Stimulated activated CD8-positive, alpha-beta memory T cell treated with anti-CD3 and anti-CD28 coated beads, Interleukin-7, amount 100 ng/mL, for 24 hours (primary cell): ENCODE measurements at places on chromosomes 3 and 15.

GRCh38 chr3:130725746-130726145 lies 20.9 kb downstream of the PIK3R4 start:
- no peak for DNase-seq

DNA sequence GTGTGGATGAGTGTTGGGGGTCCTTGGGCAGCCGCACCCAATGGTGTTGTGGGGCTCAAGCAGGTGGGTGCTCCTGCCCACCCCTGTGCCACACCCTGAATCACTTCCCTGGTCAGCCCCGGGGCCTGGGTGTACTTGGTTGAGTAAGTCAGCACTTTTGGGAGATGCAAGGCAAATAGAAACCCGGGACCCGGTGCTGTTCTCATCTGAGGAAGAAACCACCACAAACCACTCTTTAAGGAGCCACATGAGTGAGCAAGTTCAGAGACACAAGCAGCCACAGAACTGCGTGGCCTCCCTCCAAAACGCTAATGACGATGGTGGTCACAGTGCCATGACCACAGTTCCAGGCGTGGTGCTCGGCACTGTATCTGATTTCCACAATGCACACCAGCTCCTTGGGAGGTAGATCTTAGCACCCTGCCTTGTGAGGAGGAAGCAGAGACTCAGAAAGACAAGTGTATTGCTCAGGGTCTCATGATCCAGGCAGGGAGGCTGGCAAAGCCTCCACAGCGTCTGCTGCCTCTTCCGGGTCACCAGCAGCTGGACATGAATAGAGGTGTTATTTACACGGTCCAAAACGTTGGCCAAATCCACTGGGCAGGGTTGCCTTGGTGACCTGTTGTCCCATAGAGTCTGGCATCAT lies 118.2 kb upstream of the ALDH1A3 start:
- no peak for DNase-seq

DNA sequence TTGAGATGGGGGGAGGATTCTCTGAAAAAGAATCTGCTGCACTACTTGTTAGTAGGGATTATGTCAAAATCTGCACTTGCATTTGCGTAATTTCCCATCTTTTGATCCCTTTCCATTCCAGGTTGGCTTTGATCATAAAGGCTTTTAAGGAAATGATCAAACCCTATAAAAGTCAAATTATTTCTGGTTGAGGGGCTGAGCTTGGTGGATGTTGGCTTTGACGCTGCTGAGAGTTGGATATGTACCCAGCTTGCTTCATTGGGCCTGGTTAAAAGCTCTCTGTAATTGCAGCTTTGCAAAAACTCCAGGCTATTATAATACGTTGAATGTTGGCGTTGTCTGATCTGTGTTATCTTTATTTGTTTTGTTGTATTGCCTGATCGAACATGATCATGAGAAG lies 12.0 kb downstream of the LRRC3B start:
- no peak for DNase-seq

DNA sequence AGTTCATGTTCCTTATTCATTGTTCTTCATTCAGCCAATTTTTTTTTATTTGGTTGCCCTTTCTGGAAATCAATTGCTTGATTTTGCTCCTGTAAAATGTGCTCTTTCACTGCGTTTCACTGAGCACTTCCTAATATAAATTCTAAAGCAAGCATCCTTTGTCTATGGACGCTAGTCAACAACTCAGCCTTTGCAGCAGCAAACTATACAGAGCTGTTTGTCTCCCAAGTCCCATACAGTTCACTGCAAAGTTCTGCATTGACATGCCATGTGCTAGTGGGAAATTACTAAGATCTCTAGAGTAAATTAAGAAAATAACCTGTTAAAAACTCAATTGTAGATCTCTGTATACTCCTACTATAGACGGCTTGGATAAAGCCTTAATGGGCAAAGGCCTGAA lies 130.1 kb upstream of the BHLHE40 start:
- no peak for DNase-seq

DNA sequence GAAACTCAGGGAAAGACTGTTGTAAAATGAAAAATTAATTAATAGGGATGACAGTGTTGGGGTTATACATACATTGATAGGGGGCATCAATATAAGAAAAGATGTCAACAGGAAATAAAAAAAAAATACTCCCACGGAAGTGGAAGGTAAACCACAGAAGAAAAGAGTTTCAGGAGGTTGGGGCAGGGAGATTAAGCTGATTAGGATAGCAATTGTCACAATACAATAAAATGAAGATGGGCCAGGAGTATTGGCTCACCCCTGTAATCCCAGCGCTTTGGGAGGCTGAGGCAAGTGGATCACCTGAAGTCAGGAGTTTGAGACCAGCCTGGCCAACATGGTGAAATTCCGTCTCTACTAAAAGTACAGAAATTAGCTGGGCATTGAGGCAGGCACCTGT lies 536.1 kb downstream of the AGBL1 start:
- DNase-seq = no peak

- no peak for DNase-seq
These were observed 62.6 kb downstream of the SMAD3 start for GRCh38 chr15:67127965-67128364.

DNA sequence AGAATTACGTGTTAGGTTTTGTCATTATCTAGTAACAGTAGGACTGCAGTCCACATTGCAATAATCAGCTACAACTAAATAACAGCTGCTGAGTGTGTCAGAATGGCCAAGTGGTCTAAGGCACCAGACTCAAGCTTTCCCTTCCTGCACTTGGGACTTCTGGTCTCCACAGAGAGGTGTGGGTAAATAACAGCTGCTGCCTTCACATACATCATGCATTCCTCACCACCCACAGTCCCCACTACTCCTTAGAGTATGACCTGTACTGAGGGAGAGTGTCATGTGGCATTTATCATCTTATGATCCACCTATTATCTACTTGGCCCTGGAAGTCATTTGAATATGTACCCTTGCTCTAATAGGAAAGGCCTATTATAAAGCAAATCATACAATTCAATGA lies 22.2 kb upstream of the ZMAT3 start:
- DNase-seq = no peak

- no peak for DNase-seq
These were observed 126.5 kb downstream of the DGKG start for GRCh38 chr3:186235554-186235953.

DNA sequence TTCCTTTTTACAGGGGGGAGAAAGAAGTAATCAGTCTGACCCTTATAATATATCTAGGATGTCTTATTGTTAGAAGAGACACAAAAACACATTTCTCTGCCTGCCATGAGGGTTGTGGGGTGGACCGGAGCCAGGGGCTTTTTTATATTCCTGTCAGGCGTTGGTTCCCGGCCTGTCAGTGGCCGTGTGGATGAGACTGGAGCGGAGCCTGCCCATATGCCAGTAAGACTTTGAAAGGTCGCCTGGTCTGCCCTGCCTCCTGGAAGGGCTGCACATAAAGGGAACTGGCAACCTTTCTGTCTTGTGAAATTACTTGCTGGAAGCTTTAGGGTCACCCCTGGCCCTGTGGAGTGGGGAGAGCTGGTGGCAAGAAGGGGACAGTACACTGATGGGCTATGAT lies 34.7 kb downstream of the MAP3K13 start:
- no peak for DNase-seq

GRCh38 chr3:120424976-120425570 lies 25.7 kb downstream of the FSTL1 start:
- no peak for DNase-seq

- DNase-seq = no peak
These were observed 93.0 kb downstream of the AAGAB start for GRCh38 chr15:67161412-67161811.

GRCh38 chr15:47196048-47196447 lies 521.3 kb upstream of the SEMA6D start:
- DNase-seq = peak; percentile 3

DNA sequence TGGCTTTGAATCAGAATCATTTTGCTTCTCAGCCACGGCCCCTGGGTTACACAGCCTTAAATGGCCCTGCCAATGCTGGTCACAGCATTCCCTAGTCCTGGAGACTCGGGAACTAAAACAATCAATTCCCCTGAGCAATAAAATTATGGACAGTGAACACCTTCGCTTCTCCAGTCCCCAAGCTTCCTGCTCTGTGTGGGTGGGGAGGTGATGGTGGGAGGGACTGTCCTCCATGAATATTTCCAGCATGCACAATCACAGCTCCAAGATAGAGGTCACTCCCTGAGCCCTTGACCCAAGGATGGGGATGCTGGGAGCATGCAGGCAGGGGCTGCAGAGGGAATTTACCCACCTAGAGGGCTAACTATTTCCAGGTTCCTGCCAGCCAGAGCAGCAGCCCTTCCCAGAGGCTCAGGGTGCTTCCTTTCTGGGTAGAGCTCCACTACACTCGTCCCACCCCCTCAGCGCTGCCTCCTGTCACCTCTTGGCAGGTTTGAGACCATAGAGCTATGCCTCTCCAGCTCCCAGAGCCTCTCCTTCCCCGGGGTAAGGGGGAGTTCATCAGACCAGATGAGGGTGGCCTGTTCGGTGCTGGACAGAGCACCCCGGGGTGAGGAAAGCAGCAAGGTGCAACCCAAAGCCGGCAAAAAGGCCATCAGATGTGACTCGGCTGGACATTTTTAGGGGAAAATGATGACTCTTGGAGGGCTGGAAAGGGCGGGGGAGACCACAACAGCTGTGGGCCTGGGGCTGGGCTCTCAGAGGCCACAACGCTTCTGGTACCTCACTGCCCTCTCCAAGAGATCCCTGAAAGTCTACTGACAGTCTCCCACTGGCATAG lies 14.5 kb upstream of the CCDC33 start:
- DNase-seq = no peak

GRCh38 chr15:97567411-97567810 lies 393.1 kb upstream of the ARRDC4 start:
- DNase-seq = no peak

DNA sequence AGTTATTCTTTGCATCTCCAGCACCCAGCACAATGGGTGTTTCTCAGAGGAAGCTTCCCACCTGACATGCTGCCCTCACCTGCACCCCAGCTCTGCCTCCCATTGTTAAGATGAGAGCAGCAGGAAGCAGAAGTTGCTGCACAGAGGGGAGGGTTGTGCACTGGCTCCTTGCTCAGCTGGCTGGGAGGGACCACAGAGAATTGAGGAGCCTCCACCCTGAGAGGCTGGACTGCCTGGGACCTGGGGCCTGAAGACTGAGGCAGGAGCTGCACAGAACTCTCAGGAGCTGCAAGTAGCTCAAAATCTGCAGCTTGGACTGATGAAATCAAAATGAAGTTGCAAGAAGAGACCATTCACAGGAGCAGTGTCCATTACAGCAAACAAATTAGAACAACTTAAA lies 222.3 kb upstream of the LINGO1 start:
- no peak for DNase-seq

- DNase-seq = no peak
These were observed 66.7 kb downstream of the RFX7 start for GRCh38 chr15:56176996-56177395.

- DNase-seq = no peak
These were observed 138.6 kb downstream of the GAP43 start for GRCh38 chr3:115761927-115762305.

DNA sequence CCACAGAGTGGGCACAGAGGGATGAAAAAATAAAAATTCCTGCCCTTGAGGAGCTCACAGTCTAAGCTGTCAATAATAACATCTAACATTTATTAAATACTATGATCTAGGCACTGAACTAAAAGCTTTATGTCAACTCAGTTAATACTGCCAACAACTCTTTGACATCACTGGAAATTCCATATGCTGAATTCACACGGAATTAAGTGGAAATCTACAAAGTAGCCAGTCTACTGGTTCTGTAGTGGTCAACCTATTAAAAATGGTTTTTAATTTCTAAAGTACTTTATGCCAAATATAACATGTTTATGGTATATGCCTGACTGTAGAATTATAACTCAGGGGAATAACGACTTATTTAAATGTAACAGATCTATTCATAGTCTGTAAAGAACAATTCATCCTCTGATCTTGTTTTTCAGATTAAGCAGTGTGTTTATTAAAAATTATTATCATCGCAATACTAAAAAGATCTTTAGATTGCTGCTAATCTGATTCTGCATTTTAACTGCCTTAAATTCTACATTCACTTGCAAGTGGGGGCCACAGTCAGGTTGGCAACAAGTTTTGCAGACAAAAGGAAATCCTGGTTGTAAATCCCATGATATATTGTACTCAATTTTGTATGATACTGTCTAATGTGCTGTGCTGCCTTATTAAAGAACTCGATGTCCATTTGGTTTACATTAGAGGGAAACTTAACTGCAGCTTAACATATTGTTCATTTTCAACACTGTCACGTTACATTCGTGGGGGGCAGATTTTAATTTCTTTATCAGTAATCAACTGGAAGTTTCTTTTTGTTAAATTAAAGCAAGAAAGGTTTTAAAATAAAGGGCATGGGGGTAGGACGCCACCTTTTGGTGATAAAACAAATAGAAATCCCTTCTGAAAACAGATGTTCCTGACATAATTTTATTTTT lies 2.6 kb upstream of the FOXP1 start:
- no peak for DNase-seq

DNA sequence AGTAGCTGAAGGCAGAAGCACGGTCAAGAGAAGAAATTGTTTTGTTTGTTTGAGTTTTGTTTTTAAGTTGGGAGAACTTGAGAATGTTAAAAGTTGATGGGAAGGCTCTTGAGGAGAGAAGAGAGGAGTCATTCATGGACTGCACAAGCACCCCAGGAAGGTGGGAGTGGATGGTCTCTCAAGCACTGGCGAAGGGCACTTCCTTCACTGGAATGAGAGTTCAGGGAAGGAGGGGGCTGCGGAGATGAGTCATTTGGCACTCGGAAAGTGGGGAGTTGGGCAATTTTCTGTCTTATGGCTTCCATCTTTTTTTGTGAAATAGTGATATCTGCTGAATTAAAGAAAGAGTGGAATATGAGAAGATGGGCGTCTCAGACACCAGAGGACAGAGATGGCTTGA lies 66.0 kb downstream of the ATP13A4 start:
- no peak for DNase-seq

DNA sequence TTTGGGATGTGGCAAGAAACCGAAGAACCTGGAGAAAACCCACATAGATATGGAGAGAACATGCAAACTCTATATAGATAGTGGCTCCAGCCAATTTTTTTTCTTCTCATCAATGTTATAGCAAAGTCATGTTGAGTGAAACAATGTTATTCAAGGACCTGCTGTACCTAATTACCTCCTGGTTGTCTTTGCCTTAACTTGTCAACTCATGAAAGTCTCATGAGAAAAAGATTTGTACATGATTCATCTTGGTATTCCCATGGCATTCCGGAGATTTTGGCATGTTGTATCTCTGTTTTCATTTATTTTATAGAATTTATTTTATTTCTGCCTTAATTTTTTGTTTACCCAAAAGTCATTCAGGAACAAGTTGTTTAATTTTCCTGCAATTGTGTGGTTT lies 303.8 kb upstream of the CDIN1 start:
- no peak for DNase-seq
